ENCODE measurements at places on chromosomes 7 and 10.
A peak's percentile ranks its signal among the peaks of the same experiment; 100 is the strongest.

- no peak for DNase-seq
These were observed 342.0 kb upstream of the PODXL start for GRCh38 chr7:131898418-131898817.

DNA sequence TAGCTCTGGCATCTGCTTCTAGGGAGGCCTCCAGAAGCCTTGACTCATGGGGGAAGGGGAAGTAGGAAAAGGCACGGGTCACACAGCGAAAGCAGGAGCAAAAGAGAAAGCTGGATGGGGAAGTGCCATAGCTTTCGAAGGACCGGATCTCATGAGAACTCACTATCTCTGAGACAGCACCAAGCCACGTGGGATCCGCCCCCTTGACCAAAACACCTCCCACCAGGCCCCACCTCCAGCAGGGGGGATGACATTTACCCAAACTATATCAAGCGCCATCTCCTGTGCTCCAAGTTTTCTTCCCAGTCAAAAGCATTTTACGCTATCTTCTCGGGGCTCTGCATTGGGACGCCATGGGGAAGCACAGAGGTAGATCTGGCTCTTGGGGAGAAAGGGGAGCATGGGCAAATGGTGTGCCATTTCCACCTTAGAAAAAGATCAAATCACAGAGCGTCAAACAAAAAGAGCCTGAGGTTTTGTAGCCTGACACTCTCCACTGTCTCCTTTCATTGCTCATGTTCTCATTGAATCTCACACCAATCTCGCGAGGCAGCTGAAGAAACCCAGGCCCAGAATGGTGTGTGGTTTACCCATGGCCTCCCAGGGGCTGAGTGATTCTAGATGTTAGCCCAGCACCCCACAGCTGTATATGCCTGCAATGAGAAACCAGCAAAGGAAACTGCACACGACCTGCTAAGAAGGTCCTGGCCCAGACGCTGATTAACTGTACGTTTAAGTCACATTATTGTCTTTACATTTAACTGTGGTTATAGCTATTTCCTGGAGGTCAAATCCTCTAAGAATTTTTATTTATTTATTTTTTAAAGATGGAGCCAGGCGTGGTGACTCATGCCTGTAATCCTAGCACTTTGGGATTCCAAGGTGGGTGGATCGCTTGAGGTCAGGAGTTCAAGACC lies 8.1 kb upstream of the OLAH start:
- DNase-seq: no peak

GRCh38 chr7:123154231-123154860 lies 45.4 kb downstream of the SLC13A1 start:
- peak; percentile 48 for DNase-seq

DNA sequence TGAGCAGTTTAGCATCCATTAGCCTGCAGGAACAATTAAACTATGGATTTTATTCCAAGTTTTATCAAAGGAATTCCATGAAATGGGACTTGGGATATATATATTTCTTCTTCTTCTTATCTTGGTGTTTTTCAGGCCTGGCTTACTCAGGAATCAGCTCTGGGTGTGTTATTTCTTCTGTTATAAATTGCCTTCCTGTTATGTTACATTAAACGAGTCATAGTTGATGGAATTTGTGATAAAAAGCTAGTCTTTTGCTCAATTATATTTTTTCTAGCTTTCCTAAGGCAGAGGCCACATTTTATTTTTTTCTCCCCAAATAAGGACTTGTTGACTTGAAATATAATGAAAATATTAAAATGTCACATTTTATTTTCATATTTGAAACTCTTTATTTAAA lies 141.3 kb downstream of the EPC1 start:
- DNase-seq: peak; percentile 25

DNA sequence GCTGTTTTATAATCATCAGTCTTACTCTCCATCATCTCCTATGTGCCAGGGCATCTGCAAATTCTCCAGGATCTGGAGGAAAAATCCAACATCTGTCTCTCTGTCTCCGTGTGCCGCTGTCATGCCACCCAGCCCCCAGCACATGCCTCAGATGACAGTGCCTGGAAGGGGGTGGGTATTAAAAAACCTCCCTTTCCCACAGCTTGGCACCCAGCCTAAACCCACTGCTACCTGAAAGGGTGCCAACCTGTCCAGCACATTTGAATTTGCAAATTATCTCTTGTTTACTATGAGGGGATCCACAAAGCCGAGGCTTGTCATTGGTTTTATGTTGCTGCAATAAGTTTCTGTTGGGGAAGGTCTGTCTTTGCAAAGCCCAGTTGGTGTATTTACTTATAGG lies 73.1 kb downstream of the EMX2 start:
- no peak for DNase-seq

DNA sequence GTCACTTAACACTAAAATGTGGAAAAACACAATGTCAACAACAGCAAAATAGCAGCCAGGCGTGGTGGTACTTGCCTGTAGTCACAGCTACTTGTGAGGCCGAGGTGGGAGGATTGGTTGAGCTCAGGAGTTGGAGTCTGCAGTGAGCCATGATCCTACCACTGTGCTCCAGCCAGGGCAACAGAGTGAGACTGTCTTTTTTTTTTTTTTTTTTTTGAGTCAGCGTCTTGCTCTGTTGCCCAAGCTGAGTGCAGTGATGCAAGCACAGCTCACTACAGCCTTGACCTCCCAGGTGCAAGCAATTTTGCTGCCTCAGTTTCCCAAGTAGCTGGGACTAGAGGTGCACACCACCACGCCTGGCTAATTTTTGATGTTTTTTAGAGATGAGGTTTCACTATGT lies 6.1 kb downstream of the KCTD7 start:
- no peak for DNase-seq

DNA sequence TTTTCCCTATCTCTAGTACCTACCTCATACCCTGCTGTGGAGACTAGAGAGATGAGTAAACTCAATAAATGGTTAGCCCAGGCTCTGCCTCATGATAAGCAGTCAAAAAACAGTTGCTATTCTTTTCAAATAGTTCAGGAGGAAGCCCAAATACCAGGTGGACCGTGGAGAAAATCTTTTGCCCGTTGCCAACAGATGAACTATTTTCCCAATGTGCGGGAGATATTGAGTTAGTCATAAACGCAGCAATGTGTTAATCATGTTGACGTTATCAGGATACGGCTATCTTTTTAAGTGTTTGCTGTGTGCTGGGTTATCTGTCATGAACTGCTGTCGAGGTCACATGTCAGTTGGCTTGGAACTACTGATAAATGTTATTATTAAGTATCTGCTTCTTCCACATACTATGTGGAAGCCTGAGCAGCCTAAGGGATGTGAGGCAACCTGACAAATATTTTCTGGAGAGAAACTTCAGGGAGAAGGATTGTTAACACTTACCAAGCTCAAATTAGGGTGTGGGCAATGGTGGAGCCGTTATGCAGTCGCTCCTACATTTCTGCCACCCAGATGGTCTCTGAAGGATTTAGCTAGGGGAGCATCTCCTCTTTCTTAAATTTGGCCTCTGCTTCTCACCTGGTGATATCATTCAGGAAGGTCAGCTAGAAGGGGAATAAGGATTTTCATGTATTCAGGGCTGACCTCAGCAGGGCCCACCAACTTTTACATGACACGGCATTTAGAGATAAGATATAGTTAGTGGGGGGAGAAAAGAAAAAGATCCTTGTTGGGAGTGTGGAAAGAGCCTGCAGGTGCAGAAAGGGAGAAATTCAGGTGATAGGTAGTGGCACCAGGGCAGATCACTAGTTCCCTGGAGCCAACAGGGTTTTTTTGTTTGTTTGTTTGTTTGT lies 33.5 kb upstream of the SLC26A3 start:
- no peak for DNase-seq

DNA sequence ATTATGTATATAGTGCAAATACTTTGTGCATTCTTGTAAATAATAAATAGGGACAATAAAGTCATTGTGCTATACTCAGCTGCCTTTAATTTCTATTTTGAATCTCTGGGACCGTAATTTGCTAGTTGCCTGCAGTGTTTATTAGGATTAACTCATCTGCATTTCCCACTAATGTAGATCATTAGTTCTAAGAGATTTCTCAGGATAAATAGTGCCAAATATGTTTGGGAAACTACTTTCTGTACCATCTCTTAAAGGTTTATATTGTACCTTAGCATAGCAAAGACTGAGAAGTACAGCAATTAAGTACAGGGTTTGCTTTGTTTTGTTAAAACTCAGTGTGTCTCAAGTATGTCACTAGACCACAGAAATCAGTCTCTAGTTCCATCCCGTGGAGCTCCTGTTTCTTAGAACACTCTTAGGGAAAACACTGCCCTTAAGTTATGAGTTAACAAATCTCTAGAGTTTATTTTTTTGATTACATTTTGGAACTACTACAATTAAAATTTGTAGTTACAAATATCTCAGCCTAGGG lies 26.0 kb downstream of the ADD3 start:
- no peak for DNase-seq

DNA sequence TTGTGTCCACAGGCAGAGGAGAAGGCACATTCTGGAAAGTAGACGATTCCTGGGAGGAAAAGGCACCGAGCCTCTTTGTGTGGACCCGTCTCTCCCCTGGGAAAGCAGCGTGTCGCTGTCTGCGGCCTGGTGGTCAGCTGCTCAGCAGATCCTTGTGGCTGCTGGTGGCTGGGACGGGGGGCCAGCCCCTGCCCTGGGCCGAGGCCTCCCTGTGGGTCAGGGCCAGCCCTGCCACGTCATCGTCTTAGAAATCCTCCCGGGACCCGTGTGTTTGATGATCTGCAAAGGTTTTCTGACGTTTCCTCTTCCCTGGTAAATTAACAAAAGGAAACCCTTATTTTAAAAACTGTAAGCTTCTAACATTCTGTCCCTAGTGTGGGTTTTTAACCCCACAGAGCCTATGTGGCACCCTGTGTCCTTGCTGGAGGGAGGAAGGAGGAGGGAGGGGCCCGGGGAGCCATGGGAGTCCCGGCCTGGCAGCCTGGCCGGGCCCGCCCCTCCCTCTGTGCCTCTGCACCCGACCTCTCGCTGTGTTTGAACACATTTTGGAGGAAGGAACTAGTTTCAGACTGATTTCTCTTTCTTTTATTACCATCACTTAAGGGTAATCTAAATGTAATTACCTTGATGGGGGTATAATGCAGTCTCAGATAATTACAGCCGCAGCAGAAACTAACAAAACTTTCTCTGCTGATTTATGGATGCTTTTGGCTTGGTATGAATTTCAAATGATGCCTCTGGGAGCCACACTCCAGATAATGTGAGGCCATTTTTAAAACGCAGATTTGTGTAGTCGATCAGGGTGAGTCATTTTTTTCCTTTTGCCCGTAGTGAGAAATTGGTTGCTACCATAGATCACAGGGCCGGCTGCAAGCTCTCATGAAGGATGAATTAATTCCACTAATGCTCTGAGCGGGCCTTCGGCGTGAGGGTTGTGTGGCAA lies 85.5 kb downstream of the NKX6-2 start:
- no peak for DNase-seq

DNA sequence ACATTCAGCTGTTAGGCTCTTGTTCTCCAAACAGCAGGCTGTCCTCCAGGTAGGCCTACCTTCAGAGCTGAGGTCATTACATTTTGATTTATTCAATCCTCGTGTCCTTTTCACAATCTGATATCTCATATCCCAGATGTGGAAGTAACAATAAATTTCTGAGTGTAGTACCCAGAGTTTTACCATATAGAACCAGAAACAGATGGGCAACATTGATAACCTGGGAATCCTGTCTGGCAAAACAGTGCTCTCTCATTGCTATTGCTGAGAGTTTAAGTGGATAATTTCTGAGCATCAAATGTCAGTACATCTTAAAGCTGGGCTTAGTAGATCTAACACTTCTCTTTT lies 1007.8 kb downstream of the REEP3 start:
- DNase-seq: no peak

GRCh38 chr10:63765126-63765525 lies 243.9 kb downstream of the REEP3 start:
- DNase-seq: no peak

DNA sequence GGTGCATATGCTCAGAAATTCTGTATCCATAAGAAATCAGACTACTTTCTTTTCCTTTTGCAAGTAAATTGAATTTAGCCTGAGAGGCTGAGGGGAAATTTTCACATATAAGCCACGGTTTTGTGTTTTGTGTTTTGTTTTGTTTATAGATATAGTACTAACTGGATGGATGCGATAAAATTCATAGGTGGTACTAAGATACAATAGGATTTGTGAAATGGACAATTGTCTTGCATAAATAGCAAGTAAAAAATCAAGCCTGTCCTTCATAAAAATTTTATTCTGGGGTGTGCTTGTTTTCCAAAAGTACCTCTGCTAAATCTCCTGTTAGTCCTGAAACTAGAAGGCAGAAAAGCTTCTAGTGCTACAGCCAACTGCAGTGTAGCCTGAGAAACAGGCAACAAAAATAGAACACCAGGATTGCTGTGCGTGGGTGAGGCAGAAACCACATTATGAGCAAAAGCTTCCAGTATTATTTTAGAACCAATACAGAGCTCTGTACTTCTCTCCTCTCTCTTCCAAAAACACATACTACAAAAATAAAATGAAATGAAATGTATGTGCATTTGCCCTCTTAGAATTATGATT lies 634 bp upstream of the HDAC9 start:
- no peak for DNase-seq

- DNase-seq: no peak
These were observed 17.1 kb upstream of the C10orf67 start for GRCh38 chr10:23361665-23362064.

GRCh38 chr10:131875501-131875900 lies 25.3 kb upstream of the PPP2R2D start:
- no peak for DNase-seq

- DNase-seq: no peak
These were observed 44.1 kb downstream of the ZNF33B start for GRCh38 chr10:42594246-42594650.

DNA sequence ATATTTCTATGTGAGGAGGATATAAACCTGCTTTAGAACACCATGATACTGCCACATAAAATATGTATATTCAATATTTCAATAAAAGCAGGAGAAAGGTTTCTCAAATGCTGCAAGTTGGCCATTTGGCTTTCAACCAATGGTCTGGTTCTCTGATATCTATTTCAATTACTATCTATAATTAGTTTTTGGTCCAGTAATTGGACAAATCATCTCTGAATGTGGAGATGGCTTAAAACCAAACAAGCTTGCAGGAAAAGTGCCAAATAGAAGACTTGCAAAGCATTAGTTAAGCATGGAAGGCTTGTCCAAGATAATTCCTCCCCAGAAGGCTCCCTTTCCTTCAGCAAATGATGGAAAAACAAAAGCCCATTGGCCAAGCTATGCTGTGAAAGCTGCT lies 140.1 kb downstream of the CPEB3 start:
- DNase-seq: no peak

DNA sequence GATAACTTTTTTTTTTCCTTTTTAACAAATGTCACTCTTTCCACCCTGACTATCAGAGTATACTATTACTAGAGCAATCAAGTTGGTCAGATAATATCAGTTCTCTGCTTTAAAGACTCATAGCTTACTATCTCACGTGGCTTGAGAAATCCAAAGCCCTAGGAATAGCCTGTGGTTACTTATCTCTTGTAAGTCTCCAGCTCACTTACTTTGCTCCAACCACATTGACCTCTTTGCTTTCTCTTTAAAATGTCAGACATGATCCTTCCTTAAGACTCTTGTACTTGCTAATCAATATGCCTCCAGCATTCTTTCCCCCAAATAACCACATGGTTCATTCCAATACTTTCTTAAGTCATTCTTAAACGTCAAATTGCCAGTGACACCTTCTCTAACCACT lies 1292.2 kb downstream of the REEP3 start:
- no peak for DNase-seq

GRCh38 chr10:63129888-63130287 lies 3.2 kb upstream of the NRBF2 start:
- DNase-seq: no peak
